ENCODE measurements at places on chromosomes 12 and 14. TPM values are rescaled to one million over a fixed set of nuclear protein-coding genes. Genes with fewer than 3 reads are reported as not detected.

Gene EPYC
- not detected for total RNA-seq

Gene TPPP2
- total RNA-seq = not detected

Gene TRMT5
- total RNA-seq = 15.8 TPM

Gene OTX2
- total RNA-seq = not detected

Gene ABCD2
- total RNA-seq = not detected

Gene AQP2
- not detected for total RNA-seq

Gene HOXC12
- not detected for total RNA-seq

Gene RPS6KA5
- total RNA-seq = 8.5 TPM

Gene LRRIQ1
- total RNA-seq = 0.72 TPM

Gene PGF
- total RNA-seq = 296 TPM

Gene CEBPE
- total RNA-seq = not detected

Gene CDKL1
- 10.0 TPM for total RNA-seq

Gene CCDC196
- not detected for total RNA-seq

Gene MORN3
- total RNA-seq = 0.29 TPM

Gene CD163
- total RNA-seq = not detected

Gene KIF5A
- under 0.01 TPM for total RNA-seq

Gene SERPINA1
- total RNA-seq = 0.13 TPM

Gene TSPAN19
- total RNA-seq = not detected

Gene LETMD1
- 32.6 TPM for total RNA-seq

Gene LRRC43
- 0.57 TPM for total RNA-seq

Gene LIN7A
- 0.36 TPM for total RNA-seq

Gene SLC4A8
- 5.5 TPM for total RNA-seq

Gene KRT4
- not detected for total RNA-seq

Gene LMNTD1
- not detected for total RNA-seq

Gene SMIM41
- total RNA-seq = not detected

Gene FGF6
- total RNA-seq = not detected

Gene KLRF1
- 0.27 TPM for total RNA-seq

Gene OR6C3
- total RNA-seq = not detected

Gene ABCC9
- 0.07 TPM for total RNA-seq

Gene VWF
- total RNA-seq = 1,119 TPM

Gene NTN4
- total RNA-seq = 68.2 TPM
